ENCODE measurements at places on chromosomes 1 and 21.

DNA sequence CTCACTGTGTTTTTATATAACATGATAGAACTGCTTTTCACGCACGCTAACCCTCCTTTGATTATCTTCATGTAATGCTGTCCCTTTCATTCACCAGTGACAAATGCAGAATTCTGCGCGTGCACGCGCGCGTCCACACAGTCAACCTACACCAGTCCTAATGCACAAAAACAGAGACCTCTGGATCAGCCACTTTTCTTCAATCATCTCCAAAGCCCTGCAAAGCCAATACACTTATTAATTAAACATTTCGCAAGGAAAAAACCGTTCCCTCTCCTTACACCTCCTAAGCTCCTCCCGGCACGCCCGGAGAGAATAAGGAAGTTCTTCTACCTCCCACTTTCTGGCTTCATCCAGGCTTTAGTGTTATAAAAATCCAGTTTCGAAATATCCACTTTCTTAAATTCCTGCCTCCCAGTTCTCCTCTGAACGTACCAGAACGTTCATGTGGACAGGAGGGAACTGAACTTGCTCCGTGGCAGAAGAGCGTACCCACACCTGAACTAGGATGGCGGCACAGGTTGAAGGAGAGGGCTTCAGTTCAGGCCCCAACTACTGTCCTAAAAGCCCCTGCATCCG, 4.6 kb downstream of the LMX1A start:
- no peak for DNase-seq

- DNase-seq: no peak
Observed at GRCh38 chr1:50846224-50846839, 113.7 kb downstream of the FAF1 start.

DNA sequence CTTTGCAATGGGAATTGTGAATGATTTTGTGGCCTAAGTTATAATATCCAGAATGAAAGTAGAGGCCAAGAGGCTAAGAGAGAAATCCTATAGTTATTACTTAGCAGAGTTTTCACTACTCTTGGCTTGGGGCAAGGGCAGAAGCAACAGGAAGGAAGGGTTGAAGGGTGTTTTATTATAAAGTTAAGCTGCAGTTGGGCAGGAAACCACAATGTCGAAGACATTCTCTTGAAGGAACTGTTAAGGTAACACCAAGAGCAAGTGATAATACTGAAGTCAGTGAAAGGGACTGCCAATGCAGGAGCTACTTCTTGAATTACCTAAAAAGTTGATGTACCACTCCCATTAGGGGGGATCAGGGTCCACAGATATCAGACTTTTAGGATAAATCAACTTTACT, 8.3 kb downstream of the XCL2 start:
- DNase-seq: no peak

DNA sequence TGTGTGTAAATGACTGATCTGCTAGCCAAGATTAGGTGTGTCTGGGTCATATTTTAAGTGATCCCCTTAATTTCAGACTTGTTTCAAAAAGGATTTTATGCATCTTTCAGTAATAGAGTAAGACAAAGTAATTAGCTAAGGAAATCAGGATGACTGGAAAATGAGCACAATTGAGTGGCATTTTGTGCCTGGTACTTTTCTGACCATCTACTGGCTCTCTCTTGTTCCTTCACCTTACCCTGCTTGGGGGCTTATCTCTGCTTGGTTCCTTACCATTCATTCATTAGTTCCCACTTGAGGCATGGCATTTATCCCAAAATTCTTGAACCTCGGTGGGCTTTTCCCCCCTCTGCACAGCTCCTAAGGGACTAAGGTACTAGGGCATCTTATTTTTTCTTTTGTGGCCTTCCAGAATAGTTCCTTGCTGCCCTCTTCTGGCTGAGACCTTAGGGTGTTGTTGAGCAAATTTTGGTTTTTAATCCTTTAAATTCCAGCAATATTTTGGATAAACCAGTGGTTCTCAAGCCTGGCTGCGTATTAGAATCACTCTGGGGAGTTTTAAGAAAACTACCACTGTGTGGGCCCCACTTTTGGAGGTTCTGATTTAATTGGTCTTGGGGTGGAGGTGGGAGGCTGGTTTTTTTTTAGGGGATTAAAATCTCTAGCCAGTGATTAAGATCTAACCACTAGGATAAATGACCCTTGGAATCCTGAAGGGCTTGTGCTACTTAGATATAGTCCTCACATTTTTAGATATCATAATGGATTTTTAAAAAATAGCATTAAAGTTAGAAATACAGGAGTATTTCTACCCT, 50.8 kb downstream of the HS2ST1 start:
- no peak for DNase-seq

GRCh38 chr1:234971586-234972297, 156.9 kb downstream of the TOMM20 start:
- DNase-seq: no peak

DNA sequence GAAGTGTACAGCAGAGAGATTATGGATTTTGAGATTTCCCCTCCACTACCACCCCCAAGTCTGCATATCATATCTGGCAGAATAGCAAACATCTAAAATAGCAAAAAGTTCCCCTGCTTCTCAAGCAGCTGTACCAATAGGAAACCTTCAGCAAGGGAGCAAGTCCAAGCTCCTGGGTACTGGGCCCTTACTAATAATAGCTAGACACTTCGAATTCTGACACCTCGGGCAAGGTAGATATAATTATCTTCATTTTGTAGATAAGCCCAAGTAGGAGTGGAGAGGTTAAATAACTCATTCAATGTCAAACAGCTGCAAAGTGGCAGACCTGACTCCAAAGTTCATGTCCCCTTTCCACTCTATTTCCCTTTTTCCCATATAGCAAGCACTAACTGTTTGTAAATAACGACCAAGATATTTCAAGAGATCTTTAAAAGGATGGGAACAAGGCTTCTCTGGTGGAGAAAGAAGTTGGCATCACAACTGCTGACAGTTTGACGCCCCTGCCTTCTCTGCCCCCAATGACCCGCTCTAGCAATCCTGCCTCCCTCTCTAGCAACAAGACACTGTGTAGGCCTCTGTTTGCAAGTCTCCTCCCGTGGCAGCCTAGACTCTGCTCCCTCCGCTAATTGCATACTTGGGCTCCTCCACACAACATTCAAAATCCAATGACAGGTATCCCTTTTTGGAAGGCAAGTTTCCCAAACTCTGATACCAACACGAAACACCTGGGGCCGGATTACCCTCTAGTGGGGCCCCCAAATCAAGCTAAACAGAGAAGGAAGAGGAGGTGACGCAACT, 18.7 kb upstream of the ADAR start:
- peak; percentile 56 for DNase-seq

DNA sequence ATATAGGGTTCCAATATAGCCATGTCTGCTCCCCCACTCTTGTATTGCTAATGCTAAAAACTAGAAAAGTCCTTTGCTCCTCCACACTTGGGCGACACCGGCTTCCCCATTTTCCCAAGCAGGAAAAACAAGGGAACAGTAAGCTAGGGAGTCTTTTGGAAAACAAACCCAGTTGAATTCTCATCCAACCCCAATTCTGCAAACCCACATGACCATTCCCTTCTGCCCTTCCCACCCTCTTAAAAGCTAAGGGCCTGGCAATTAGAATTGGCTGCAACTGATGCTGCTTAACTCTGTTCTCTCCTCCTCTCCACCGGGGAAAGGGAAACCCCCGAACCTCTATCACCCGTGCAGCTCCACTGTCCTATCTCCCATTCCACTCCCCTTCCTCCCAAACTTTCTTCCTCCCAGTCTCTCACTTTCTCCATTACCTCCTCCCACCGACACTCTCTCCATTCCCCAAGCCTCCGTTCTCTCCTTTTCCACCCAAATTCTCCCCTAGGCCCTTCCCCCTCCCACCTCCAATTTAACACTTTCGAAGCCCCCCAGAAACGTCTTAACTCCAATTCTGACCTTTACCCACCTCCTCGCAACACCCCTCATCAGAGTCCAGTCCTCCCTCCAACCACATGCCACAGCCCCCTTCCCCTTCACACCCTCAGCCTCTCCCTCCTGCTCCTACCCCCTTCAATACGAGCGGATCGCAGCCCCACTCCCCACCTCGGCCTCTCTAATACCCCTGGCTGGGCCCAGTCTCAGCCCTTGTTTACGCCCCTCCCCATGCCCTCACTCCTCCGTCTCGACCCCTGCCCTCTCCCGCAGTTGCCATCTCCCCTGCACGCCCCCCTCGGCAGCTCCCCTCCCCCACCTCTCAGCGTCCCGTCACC, 701 bp downstream of the DEDD start:
- no peak for DNase-seq

DNA sequence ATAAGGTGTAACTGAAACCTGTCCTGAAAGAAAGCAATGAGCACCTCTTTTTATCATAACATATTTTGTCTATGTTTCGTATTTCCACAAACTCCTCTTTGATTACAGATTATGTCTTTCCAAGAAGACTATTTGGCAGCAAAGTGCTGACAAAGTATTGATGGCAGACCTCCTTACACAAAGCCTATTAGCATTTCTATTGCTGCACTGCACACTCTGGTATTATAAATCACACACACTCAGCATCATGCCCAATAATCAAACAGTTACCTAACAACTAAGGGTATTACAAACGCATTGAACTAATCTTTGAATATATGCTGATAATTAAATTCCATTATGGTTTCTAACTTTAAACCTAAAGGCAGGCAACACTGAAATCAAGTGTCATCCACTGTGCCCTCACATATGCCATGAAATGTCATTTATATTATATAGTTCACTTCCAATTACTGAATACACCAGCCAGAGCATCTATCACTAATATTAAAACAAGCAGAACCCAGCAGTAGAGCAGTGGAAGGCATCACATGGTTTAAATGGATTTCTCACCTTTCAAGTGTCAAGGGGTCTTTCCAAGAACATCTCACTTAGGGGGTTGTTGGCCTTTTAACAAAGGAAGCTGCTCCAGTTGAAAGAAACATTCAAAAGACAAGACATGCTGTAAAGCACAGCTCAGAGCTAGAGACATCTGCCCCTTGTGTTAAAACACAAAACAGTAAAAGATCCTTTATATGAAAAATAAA, 239.1 kb downstream of the RERE start:
- no peak for DNase-seq

DNA sequence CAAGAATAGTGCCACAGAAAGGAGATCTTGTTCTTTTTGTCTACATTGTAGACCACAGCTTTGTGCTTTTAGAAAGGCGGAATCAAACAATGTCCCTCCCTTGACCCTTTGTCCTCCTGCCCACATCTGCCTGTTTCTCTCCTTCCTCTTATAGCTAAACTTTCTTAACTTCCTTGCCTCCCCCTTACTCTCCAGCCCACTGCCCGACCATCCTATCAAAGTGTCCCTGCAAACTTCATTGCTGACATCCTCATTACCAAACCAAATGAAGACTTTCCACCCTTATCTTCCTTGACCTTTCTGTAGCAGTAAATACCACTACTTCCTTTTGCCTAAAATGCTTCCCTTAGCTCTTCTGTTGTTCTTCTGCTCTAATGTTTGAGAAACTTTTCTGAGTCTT, 5.0 kb downstream of the SELP start:
- DNase-seq: no peak

DNA sequence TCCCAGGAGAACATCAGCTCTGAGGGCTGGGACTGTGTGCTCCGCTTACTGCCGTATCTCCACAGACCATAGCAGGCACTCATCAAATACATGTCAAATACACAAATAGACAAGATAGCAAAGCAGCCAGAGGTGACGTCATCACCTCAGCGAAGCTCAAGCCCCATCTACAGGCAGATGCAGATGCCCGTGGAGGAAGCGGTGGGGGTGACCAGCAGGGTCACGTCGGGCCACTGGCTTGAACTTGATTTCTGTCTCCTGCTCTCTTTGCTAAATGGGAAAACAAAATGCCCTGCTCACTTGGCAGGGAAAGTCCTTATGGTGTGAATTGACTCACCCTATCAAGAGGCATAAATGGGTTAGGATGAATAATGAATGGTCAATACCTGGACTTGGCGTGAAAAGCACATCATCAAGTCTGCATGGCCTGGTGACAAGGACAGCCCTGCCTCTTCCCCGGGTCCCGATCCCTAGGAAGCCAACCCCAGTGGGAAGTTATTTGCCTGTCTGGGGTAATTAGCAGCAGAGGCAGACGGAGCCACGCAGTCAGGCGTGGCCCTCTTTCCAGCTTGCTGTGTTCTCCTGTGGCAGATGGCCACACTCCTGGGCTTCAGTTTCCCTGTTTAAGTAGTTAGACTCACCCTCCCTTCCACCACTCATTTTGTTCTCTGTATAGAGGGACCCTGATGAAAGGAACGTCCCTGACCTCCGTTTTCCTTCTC, 536.0 kb downstream of the NPHP4 start:
- no peak for DNase-seq

DNA sequence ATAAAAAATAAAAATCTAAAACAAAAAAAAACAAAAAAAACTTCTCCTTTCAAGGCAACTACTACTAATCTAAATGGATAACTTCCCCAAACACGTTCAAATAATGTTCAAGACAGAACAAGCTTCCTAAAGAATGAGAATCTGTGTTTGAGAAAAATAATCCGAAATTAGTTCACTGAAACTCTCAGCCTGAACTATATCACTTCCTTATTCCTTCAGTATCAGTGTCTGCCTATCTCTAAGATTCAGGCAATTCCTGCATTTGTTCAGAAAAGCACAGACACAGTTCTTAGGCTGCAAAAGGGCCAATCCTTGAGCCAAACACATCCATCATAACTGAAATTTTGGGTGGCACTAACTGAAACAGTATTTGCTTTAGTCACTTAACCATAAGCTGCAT, 22.4 kb downstream of the DSTYK start:
- no peak for DNase-seq
